Lower leg skin (tissue), 4 donors: ENCODE measurements at places on chromosomes 2 and 18. TPM values are rescaled to one million over a fixed set of nuclear protein-coding genes. Genes with fewer than 3 reads are reported as not detected.

DNA sequence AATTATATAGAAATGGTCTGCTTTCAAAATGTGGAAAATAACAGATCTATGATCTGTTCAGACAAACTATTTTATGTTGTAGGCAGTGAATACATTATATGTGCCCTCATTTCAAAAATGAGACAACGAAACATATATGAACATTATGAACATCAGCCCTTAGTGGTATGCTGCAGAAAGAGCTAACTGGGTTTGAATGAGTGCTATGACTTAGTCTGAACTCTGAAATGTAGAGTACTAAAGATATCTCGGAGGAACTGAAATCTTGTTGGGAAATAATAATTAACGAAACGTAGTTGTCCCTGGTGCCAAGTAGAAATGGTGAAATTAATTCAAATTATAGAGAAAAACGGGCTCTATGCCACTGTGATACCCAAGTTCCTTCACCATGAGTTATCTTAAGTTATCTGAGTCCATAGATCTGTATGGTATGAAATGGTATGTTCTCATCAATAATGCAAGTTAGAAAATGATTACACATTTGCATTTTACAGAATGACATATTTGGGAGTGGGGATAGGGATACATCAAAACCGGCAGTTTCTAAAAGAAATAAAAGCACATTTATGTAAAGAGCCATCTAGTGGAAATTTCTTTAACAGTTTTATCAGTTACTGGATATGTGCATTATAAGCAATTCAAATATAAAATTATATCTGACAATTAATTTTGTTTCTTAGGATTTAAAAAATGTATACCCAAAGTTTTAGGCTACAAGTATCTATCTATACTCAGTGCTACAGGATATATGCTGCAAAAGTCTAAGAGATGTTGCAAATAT lies 26.7 kb downstream of the STARD6 start:
- DNase-seq, result no peak

DNA sequence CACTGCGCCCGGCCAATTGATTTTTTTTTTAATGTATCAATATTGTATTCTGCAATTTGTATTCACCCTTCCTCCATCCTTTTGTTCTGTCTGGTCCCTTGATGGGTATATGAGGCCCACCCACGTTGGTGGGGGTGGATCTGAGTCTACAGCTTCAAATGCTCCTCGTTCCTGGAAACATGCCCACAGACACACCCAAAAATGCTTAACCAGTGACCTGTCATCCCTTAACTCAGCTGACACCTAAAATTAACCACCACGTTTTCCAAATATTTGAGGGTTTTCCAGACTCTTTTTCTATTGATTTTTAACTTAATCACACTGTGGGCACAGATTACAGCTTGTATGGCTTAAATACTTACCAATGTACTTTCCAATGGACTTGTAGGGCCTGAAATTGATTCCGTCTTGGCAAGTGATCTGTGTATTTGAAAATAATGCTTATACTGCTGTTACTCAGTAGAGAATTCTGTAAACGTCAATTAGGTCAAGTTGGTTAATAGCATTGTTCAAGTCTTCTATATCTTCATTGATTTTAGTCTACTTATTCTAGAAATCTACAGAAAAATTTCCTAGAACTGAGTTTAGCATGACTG lies 34.4 kb upstream of the CYP27C1 start:
- DNase-seq, result no peak

DNA sequence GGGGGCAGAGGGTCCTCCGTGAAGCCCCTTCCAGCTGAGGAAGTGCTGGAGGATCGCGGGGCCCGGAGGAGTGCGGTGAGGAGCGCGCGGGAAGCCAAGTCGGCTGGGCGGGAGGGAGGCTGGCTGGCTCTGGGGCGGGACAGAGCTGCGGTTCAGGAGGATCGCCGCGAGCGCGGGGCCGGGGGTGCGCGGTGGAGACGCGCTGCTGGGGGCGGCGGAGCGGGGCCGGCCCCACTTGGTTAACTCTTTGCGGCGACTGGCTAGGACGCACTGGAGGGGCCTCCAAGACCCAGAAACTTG lies 464 bp downstream of the CYBRD1 start:
- DNase-seq, result peak; percentile 88

DNA sequence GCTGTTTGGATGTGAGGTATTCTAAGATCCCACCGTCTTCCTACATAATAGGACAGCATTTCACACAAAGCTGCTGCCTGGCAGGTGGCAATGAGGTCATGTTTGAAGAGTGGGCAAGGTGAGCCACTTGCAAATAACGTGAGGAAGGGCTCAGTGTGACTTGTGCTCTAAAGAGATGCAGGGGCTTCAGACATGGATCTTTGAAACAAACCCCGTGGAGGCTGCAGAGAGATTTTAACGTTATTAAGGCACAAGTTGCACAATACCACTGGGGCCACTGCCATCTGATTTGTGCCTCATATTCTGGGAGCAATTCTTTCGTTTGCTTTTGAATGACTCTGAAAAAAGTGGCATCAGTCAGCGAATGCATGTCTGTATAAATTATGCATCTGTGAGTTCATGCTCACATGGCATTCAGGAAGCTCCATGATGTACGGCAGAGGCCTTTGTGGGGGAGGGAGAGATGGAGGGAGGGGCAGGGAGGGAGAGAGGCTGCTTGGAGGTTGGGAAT lies 362.0 kb downstream of the SOX11 start:
- DNase-seq, result no peak

- no peak for DNase-seq
Observed at GRCh38 chr2:199612509-199613130, 154.9 kb upstream of the SATB2 start.

GRCh38 chr2:144834998-144835633 lies 315.2 kb upstream of the ZEB2 start:
- no peak for DNase-seq

DNA sequence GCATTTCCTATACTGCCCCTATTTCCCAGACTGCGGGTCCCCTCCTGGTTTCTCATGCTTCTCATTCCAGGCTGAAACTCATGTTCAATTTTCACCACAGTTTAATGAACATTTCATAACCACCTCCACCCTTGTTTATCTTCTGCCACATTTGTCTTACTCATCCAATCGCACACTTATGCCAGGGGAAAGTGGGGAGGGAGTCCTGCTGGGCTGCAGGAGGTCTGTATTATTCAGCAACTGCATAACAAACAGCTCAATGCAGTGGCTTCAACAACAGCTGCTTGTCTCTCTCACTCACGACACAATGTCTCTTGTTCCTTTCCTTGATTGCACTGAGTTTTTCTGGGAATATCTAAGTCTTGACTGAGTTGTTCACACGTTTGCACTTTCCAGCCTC lies 106.0 kb downstream of the ZNF519 start:
- DNase-seq, result no peak

The SPATA3 gene
- 0.25 TPM for total RNA-seq

The RIT2 gene
- total RNA-seq, result not detected

The ANKRD29 gene
- total RNA-seq, result 2.0 TPM

GRCh38 chr18:55228707-55229106 lies 269.4 kb upstream of the CCDC68 start:
- no peak for DNase-seq

The TMEM178A gene
- total RNA-seq, result 0.84 TPM

The SRD5A2 gene
- not detected for total RNA-seq

DNA sequence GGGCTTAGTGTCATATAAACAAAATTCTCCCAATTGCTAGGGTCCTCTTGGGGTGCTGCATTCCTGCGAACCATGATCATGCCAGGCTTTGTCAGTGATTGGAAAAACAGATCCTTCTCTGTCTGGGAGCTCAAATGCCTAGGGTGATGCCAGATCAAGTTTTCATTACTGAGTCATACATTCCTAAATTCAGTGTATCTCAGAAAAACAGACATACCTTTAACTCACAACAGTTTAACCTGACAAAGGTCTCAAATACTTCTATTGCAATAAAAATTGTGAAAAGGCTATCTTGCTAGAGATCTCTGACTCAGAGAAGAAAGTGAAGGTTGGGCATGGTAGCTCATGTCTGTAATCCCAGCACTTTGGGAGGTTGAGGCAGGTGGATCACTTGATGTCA lies 86.9 kb downstream of the SH3YL1 start:
- DNase-seq, result no peak

The CPO gene
- 0.27 TPM for total RNA-seq
